ENCODE measurements at places on chromosomes 4 and X.

- DNase-seq, result no peak
Measured at GRCh38 chrX:19440713-19441112, 74.6 kb downstream of the MAP3K15 start.

DNA sequence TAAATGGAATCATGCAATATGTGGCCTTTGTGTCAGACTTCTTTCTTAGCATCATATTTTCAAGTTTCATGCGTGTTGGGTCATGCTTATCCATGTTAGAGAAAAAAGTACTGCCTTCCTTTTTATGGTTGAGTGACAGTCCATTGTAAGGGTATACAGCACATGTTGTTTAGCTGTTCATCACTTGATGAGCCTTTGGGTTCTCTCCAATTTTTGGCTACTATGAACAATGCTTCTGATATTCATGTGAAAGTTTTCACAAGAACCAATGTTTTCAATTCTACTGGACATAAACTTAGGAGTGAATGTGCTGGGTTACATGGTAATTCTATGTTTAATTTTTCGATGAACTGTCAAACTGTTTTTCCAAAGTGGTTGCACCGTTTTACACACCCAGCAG lies 28.1 kb upstream of the LNX1 start:
- DNase-seq, result no peak

GRCh38 chrX:123962006-123962467 lies 531 bp downstream of the STAG2 start:
- no peak for DNase-seq

- DNase-seq, result no peak
Measured at GRCh38 chr4:41745292-41746024, 3.1 kb downstream of the PHOX2B start.

DNA sequence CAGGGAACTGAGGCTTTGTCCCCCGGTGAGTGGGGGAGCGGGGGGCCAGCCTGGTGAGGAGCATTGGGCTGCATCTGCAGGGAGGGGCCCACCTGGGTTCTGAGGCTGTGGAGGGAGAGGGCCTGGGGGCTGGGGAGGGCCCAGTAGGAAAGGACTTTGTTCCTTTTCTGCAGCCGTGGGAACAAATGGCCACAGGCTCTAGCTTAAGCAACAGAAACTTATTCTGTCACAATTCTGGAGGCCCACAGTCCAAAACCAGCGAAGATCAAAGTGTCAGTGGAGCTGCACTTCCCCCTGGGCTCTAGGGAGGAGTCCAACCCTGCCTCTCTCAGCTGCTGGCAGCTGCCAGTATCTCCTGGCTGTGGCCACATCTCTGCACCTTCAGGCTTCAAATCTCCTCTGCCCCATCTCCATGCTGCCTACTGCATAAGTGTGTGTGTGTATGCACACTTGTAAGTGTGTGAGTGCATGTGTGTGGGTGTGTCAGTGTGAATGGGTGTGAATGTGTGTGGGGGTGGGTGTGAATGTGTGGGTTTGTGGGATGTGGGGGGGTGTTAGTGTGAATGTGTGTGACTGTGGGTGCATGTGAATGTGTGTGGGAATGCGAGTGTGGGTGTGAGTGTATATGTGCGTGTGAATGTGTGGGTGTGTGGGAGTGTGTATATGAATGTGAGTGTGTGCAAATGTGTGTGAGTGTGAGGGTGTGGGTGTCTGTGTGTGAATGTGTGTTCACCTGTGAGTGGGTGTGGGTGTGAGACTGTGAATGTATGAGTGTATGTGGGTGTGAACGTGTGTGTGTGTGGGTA lies 204.5 kb upstream of the PSAPL1 start:
- DNase-seq, result no peak

DNA sequence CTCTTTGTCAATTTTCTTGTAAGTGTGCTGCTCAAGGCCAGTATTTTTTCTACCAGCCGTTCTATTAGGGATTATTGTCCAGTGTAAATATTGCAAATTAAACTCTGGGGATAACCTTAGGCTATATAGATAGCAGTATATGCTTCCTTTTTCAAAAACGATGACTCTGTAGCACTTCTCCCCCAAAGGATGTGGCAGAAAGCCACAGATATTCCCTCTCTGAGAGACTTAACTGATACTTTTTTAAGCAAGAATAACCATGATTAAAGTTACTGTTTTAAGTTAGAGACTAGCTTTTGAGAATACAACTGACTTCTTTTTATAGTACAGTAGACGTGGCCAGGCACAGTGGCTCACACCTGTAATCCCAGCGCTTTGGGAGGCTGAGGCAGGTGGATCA lies 130.0 kb downstream of the FHIP1A start:
- no peak for DNase-seq

GRCh38 chr4:108029731-108030130 lies 40.0 kb downstream of the HADH start:
- DNase-seq, result no peak

DNA sequence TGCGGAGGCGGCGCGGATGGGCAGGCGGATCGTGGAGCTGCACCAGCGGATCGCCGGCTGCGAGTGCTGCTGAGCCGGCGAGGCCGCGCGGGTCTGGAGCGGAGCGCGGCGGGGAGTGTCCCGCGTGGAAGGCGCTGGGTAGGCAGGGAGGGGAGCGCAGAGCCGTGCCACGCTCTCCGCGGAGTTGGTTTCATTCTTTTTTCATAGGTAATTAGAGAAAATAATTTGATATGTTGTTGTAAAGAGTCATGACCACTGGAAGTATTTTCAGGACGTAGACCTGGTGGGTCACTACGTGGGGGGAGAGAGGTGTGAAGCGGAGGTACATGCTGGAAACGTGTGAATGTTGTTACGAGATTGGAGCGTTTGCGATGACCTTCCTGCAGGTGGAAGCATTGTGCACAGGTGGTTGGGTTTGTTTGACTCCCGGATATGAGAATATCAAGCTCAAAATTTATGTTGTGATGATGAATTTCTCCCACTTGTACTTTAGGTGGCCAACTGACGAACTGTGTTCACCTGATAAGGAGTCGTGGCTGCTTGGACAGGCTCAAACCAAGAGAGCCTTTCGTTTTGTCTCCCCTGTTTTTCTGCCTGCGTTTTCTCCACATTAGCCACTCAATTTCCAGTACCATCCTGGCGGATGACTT lies 19.1 kb upstream of the S100P start:
- DNase-seq, result peak; percentile 24

DNA sequence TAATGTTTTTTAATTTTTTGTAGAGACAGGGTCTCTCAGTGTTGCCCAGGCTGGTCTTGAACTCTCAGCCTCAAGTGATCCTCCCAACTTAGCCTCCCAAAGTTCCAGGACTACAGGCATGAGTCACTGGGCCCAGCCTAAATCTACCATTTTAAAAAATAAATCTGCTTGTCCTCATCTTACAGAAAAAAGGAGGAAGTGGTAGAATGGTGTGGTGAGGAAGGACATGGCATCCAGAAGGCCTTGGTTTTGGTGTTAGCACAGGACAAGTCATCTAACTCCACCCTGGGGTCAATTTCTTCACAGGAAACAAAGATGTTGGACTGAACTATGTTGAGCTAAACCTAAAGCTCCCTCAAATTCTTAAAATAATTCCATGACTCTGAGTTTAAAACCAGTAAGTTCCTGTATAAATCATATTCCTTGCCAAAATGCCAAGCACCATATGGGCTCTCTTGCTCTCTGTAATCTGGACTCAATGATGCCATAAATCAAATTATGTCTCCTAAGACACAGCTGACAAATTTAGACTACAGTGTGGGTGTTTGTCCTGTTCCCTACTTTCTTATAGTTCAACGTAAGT lies 253.9 kb upstream of the NOCT start:
- DNase-seq, result no peak

- no peak for DNase-seq
Measured at GRCh38 chr4:46417848-46418247, 27.9 kb upstream of the GABRA2 start.

- no peak for DNase-seq
Measured at GRCh38 chrX:130829526-130830515, 73.2 kb downstream of the ENOX2 start.

- no peak for DNase-seq
Measured at GRCh38 chr4:116328261-116328860, 757.0 kb downstream of the TRAM1L1 start.

DNA sequence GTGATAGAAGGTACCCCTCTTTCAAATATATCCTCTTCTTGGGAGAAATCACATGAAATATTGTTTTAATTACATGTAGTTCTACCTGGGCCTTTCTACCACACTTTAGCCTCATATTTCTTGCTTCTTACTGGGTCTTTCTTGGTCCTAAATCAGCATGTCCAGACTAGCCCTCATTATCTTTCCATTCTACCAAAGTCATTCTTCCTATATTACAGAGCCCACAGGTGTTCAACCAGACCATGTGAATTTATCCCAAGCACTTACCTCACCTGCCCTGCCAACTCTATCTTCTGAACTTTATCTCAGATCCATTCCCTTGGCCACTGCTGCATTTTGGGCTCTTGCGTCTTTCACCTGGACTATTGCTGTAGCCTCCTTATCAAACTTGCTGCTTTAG lies 11.8 kb upstream of the SOWAHB start:
- no peak for DNase-seq

- DNase-seq, result no peak
Measured at GRCh38 chr4:74456849-74457395, 12.0 kb downstream of the AREG start.

DNA sequence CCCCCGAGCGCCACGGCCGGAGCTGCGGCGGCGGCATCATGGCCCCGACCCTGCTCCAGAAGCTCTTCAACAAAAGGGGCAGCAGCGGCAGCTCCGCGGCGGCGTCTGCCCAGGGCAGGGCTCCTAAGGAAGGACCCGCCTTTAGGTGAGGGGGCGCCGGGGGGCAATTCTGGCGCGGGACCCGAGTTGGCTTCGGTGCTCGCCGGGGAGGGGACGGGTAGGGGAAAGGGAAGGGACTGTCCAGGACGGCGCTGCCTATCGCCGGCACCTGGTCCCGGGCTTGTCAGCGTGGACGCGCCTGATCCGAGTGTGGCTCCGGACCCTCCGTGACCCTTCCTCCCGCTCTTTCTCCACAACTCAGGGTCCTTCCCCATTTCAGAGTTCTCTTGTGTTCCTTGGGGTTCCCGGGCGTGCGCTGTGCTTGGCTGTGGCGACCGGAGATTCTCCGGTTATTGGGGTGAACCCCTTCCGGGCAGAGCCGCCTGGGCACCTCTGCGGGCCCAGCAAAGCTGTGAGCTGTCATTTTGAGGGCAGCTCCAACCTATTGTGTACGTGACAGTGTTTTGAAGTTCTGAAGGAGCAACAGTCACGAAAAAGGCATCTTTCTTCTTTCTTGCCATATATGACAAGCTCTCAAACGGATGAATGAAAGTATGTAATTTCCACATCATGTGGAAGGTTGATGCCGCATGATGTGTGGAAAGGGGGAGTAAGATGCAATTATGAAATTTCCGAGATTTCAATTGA lies 522 bp downstream of the FNIP2 start:
- DNase-seq, result no peak

DNA sequence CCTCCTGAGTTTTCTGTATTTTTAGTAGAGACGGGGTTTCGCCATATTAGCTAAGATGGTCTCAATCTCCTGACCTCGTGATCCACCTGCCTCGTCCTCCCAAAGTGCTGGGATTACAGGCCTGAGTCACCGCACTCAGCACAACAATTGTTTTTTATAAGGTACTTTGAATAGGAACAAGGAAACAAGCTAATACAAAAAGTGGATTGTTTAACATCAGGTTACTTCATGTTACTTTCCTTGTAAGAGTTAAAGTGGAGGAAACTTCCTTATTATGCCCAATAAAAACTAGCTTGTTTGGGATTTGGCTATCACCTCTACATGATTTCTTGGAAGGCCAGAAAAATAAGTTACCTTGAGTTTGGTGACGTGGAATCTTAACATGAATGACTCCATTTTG lies 698.7 kb downstream of the CCSER1 start:
- no peak for DNase-seq

GRCh38 chrX:40617566-40617965 lies 5.7 kb upstream of the MPC1L start:
- DNase-seq, result no peak

GRCh38 chr4:13627178-13627605 lies 333 bp downstream of the BOD1L1 start:
- DNase-seq, result peak; percentile 0

DNA sequence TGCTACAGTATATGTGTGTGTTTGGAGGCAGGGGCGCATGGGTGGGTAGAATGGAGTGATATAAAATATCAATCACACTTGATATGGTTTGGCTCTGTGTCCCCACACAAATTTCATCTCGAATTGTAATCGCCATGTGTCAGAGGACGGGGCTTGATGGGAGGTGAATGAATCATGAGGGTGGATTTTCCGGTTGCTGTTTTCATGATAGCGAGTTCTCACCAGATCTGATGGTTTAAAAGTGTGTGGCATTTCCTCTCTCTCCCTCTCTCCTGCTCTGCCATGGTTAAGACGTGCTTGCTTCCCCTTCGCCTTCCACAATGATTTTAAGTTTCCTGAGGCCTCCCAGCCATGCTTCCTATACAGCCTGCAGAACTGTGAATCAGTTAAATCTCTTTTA lies 14.8 kb downstream of the SOWAHB start:
- DNase-seq, result no peak

DNA sequence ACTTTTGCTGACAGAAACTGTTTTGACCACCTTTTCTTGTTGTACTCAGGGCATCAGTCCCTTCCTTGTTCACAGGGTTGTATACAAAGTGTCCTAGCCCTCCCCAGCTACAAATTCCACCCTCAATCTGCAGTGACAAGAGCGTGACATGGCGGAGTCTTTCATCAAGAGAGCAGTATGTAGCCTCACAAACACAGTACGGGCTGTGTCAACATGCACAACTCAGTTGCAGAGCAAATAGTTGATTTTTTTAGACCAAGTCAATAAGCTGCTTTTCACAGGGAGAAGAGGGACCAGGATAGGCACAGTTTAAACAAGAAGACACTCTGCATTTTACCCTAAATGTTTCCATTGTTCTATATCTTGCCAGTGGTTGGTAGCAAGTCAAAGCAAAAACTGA lies 8.6 kb upstream of the HS6ST2 start:
- DNase-seq, result no peak

GRCh38 chr4:78644744-78645330 lies 93.3 kb downstream of the ANXA3 start:
- peak; percentile 42 for DNase-seq

- DNase-seq, result peak; percentile 73
Measured at GRCh38 chr4:17780501-17781299, 721 bp downstream of the FAM184B start.

DNA sequence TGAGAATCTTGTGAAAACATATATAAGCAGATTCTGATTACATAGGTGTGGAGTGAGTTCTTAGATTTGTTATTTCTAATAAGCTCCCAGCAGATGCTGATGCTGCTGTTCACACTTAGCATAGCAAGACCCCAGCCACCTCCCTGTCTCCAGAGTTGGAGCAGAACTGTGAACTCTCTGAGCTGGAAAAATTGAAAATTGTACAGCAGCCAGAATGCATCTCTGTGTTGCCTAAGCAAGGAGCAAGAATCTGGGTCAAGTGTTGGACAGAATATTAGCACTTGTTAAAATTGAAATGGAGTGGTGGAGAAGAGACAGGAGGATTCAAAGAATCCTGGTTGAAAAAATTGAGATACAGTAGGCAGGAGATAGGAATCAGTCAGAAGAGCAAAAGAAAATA lies 146.6 kb upstream of the FAM47C start:
- DNase-seq, result no peak

DNA sequence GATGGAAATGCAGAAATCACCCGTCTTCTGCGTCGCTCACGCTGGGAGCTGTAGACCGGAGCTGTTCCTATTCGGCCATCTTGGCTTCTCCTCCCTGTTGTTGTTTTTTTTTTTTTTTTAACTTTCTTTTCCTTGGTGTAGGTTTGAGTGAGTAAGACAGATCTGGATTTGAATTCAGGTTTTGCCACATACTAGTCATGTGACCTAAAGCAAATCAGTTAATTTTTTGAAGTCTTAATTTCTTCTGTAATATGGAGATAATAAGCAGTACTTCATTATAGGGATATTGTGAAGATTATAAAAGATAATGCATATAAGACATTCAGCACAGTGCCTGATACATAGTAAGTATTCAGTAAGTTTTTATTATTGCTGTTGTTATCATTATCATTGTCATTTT lies 41.5 kb upstream of the BRS3 start:
- no peak for DNase-seq

Data from SHP77 (cell line).